Stimulated activated CD8-positive, alpha-beta memory T cell treated with anti-CD3 and anti-CD28 coated beads, Interleukin-15, amount 100 ng/mL, for 24 hours (primary cell): ENCODE measurements at places on chromosomes 2 and 18.

DNA sequence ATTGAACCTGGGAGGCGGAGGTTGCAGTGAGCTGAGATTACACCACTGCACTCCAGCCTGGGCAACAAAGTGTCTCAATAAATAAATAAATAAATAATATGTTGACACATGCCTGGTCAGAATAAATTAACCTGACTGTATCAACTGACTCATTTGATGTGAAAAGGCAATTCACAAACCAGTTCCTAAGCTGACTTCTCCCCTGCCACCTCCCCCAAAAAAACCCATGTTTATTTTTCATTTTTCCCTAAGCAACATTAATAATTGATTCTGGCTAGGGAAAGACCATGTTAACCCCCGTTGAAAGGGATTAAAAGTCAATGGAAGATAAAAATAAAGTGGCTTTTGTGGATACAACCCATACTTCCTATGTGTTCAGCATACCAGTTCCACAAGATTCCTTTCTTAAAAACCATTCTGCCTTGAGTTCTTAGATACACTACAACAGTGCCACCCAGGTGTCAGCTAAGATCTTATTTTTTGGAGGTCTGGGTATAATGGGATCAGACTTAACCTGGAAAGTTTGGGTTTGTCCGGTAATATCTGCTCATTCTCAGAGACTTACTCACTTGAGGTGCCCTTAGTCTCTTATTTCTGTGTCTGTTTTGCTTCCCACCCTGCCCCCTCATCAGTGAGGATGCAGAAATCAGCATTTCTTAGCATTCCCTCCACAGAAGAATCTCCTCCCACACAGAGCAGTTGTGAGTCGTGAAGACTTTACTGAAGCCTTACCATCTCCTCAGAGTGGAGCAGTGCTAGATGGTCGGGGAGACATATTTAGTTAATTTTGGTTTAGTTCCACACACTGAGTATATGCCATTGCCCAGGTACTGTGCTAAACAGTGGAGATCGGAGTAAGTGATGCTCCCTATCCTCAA is 10.1 kb upstream of the MCFD2 start:
- no peak for DNase-seq

GRCh38 chr2:1974397-1974796 is 230.1 kb upstream of the PXDN start:
- no peak for DNase-seq

DNA sequence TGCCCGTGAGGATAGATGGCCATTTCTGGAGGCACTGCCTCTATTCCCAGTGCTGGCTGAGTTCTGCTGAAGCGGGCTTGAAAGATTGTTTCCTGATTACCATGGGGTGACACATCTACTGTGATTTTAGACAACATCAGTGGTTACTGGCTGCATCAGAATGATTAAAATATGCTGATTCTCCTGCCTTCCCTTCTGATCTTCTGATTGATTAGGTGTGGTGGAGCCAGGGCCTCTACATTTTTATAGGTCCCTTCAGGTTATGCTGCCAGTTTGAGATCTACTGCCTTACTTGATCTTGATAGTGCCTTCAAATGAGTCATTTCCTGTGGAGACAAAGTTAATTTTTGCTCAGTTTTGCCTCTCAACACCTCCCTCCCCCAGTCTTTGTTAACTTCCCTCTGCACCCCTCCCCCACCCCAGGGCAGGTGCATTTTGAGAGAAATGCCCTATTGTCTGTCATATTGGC is 31.6 kb upstream of the SNORC start:
- DNase-seq: peak; percentile 5

- DNase-seq: no peak
Measured at GRCh38 chr2:149019768-149020167, 18.7 kb upstream of the LYPD6B start.

GRCh38 chr18:23545247-23545789 is 41.0 kb downstream of the NPC1 start:
- no peak for DNase-seq

- DNase-seq: no peak
Measured at GRCh38 chr2:222159221-222159620, 139.6 kb downstream of the PAX3 start.

DNA sequence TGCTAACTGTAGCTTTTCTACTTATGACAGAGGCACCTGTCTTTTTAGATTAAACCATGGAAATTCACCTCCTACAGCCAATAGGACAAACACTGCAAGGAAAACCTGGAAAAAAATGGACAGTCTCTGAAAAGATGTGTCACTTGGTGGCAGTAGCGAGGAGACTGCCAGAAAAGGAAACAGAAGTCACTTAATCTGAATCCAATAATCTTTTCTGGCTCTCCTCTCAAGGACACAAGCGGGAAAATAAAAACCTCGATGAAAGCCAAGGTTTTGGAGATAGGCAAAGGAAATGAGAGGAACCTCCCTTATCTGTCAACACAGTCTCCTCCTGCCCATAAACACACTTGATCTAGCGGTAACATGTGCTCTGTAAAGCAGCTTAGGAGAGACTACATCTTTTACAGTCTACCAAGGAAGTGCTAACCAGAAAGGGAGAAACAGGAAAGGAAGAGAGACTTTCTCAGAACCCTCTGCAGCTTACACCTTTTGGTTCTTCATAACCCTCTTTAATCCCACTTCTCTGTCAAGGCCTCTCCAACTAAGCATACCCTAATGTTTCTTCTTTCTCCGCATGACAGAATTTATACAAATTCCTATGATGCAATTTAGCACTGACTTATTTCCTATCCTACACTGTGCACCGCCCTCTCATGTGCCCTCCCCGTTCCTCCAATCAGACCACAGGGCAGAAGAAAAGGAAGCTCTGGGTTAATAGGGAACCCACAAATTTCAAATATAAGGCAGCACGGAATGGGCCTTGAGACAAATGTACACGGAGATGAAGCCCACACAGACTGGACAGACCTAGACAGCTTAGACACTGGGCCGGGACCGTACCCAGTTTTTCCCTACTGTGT is 52.8 kb downstream of the CLASP1 start:
- no peak for DNase-seq
